ENCODE measurements at places on chromosomes 6 and 20.
A peak's percentile ranks its signal among the peaks of the same experiment; 100 is the strongest.

DNA sequence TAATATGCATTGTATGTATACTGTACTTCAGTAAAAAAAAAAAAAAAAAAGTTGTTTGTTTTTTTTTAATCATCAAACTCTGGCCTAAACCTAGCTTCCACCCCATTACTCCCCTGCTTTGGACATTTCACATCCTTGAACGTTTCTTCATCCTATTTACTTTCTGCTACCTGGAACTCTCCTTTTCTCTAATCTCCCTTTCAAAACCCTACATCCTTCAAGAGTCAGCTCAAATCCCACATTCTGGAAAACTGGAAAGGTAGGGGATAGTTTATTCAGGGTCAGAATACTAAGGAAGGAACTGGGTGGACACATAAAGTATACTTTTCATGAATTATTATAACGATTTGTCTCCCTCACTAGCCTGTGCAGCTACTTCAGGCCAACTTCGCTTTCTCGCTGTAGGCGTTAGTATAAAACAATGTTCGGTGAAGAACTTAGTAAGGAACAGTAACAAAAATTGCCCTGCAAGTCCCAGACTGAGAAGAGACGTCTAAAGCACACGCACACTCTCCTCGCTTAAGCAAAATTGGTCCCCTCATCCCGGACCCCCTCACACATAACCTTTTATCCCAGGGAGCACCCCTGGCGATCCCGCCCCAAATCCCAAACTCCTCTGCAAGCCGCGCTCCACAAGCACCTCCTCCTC is 775 bp downstream of the PIGU start:
- no peak for DNase-seq

GRCh38 chr6:43290905-43291355 is 7.1 kb upstream of the SLC22A7 start:
- peak; percentile 54 for DNase-seq

- DNase-seq: no peak
Observed at GRCh38 chr20:23248461-23248882, 102.1 kb upstream of the NXT1 start.

DNA sequence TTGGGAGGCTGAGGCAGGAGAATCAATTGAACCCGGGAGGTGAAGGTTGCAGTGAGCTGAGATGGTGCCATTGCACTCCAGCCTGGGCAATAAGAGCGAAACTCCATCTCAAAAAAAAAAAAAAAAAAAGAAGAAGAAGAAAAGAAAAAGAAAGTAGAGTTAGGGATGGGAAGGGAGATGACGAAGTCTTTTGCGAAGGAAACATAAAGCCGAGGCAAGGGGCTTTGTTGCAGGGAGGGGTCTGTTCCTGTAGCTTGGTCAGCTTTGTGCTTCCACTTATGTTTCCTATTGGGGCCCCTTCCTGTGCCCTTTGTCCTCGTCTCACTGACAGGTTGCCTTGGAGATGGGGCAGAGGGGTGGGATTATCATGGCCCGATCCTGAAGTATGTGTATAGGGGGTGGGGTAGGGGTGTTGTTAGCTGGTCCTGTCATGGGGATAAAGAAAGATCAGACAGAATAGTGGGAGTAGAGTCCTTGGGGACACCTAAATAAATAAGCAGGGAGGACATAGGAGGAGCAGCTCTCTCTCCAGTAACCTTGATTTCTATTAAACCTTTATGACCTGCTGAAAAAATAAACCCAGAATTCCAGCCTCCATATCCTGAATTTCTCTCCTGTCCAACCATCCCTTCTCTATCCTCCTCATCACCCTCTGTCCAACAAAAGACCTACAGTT is 1.1 kb upstream of the CLIC1 start:
- no peak for DNase-seq

DNA sequence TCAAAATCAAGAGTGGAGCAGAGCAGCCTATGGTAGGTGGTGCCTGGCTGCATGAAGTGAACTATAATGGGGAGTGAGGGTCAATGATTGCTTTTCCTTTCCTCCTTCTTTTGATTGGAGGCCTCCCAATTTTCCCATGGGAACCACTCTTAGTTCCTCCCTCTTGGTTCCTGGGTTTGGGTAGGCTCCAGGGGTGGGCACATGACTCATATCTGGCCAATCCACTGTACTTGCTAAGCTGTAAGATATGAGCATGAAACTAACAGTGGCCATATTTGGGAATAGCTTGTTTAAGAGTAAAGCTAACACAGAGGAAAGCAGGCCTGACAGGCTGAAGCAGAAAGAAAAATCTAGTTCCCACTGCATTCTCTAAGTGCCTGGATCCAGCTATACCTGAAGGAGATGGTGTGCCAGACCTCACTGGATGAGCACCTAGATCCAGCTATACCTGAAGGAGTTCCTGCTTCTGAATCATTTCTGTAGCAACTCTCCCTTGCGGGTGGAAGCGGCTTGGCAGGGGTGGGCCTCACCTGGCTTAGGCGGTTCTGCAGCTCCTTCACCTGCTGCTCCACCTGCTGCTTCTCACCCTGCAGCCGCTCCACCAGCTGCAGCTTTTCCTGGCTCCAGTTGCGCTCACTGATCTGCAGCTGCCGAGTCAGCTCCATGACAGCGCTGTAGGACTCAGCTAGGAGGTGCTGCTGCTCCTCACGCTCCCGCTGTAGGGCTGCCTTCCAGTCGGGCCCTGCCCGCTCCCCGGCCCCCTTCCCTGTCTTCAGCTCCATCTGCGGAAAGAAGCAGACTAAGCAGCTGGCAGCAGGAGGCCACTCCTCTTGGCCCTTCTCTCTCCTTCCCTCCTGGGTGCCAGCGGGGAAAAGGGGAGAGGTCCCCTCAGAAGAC is 29.0 kb upstream of the DSN1 start:
- DNase-seq: peak; percentile 49
